ENCODE measurements at places on chromosomes 5 and 9.

DNA sequence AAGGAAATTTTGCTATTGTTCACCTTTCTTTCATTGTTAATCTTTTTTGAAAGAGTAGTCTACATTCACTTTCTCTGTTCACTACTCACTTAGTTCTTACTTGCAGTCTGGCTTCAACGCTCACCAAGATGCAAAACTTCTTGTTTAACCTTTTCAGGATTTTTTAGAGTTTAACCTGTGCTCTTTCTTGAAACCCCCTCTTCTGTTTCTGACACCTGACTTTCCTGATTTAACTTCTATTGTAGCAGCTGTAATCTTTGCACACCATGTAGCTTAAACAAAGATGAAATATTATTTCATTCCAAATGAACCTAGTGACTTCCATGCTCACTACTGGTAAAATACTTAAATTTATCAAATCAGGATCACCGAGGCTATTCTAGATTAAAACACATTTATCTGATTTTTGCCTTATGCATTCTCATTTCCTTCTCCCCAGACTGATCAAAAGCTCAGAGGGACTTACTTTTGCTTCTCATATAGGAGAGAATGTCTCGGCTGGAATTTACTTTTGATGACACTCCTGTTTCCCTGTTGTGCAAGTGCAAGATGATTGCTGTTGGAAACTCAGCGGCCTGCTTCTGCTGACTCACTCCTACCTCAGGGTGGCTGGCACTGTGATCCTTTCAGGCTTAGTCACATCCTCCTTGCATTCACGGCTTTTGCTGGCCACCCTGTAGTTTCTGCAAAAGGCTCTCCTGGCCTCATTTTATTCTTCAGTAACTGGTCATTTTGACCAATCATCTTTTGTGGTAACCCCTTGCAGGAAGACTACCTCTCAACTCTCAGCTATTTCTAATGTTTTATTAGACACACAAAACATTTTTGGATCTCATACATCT is 109.3 kb upstream of the IFNE start:
- peak; percentile 1 for DNase-seq

DNA sequence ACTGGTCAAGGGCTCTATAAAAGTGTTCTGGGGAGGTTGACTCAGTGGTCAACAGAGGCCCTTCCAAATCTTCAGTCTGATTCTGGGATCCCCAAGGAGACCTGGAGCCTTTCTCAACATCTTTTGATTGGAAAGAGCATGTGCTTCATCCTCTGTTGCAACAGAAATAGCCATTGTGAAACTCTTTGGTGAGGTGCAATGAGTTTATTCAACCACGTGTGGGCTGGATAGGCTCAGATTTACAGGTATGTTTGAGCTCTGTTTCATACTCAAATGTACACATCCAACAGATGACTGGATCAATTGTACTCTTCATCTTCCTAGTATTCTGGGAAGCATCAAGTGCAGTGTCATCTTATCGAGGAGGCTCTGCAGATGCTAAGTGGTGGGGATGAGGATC is 60.5 kb downstream of the CTSL start:
- no peak for DNase-seq

GRCh38 chr5:123800640-123801039 is 288.7 kb downstream of the CSNK1G3 start:
- no peak for DNase-seq

- no peak for DNase-seq
These were observed 256.0 kb downstream of the SLIT3 start for GRCh38 chr5:169044962-169045361.

DNA sequence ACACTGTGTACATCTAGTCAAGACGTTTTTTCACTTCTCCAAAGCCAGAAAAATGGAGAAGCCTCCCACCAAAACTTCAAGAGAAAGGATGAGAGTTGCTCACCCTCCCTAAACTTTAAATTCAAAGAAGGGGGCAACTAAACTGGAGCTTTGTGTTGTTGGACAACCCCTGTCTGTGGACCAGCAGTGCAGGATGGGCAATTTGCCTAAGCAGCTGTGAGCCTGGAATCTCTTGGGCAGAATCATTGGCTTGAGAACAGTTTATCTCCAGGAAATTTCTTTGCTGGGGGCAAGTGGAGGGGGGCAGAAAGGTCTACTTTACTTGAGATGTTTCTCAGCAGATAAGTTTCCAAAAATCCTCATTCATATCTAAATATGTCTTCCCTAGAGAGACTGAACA is 151.8 kb downstream of the MUSK start:
- no peak for DNase-seq

GRCh38 chr9:108316630-108317029 is 539.2 kb downstream of the ACTL7B start:
- DNase-seq, result no peak

GRCh38 chr5:116532762-116533525 is 41.7 kb downstream of the SEMA6A start:
- DNase-seq, result no peak

DNA sequence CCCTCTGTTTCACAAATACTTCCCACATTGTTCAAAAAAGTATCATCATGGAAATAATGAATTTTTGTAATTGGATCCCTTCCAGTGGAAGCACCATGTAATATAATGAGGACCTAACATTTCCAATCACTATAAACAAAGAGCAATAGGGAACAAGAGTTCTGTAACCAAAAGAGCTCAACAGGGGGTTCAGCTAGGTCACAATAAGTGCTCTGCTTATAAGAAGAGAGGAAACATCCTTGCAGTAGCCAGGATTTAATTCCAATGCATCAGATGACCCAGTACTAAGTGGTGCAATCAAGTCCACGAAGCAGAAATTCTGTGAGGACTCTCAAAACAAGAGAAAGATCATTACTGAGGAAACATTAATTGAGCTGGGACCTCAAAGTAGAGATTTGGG is 5.9 kb downstream of the SERINC5 start:
- DNase-seq, result no peak

DNA sequence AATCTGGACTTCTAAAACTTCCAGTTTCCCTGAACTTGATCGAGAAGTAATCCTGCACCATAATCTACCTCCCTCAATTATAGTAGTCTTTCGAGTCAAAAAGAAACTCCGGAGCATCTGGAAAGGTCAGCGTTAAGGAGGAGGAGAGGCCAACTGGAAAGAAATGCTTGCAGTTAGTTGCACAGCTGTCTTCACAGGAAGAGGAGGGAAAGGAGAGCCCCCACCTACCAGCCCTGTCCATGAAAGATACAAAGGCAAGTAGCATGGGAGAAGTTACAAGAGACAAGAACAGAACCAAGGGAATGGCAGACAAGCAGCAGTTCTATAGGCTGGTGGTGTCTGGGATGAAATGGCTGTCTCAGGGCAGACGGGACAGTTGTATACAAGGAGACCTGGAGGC is 170.6 kb downstream of the RAB3C start:
- DNase-seq, result no peak

- DNase-seq, result no peak
These were observed 15.7 kb downstream of the CDC14B start for GRCh38 chr9:96604004-96604319.

DNA sequence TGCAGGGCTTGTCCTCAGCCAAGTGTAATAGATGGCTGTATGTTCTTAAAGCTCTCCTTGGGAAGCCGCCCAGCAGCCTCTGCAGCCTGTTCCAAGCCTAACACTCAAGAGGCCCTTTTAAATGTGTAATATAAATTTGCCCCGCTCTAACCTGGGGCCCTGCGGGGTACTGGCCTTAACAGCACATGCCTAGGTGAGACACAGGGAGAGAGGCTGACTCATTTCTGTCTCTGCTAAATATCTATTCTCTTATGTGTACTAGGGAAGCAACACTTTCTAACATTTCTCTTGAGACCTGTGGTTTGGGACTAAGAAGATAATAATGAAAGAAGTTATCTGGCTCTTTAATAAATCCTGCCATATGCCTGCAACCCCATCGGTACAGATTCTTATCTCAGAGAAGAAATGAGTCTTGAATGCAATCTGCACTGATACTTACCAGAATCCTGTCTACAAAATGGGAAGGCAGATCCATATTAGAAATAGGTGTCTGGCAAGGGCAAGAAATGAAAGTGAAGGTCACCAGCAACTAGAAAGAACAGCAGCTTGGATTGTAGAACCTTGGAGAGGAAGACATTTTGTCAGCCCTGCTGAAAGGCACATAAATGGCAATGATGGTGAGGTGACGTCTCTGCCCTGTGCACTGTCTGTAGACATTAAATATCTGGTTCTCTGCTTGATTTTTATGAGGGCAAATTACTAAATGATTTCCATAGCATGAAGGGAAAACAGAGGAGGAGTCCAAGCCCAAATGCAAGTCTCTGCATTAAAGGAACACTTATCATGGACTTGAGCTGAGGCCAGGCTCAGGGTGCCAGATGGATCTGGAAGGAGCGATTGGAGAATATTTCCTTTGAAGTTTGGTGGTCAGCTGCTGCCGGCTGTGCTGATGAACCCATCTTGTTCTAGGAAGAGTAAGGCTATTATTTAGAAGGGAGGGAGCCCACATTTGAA is 14.5 kb upstream of the TGFBI start:
- DNase-seq, result no peak

GRCh38 chr9:128317629-128318028 is 4.6 kb downstream of the TRUB2 start:
- no peak for DNase-seq
